PC-9 (cell line): ENCODE measurements at places on chromosomes 2 and 18. TPM values are rescaled to one million over a fixed set of nuclear protein-coding genes. Genes with fewer than 3 reads are reported as not detected.
A peak's percentile ranks its signal among the peaks of the same experiment; 100 is the strongest.

DNA sequence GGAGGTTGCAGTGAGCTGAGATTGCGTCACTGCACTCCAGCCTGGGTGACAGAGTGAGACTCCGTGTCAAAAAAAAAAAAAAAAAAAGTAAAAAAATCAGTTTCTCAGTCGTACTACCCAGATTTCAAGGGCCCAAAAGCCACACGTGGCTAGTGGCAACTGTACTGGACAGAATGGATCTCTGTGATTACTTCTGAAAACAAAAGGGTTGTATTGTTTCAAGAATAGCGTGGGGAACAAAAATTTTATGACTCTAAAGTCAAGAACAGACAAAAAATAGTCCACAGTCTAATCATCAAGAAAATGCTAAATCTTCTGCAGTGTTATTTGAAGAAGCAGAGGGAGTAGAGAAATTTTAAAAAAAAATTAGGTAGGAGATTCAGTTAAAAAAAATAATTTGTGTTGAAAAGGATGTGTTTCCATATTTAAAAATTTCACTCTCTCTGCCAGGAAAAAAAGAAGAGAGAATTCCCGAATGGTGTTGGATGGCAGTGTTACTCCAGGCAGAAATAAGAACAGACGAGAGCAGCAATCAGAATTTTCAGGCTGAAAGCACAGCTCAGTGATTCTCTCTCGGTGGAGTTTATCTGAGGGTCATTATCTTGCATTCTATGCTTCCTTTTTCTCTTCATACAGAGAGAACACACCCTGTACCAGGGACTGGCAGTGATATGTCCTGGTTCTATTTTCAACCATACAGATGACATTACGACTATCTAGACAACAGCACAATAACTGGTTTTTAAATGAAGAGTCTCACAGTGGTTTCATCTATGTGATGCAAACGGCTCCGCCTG is 61.8 kb downstream of the CABYR start:
- H3K27ac ChIP-seq: no peak overlapping the region
- H3K27me3 ChIP-seq: no peaks in the 10 kb centered on the region
- no peaks in the 10 kb centered on the region for H3K4me1 ChIP-seq

DNA sequence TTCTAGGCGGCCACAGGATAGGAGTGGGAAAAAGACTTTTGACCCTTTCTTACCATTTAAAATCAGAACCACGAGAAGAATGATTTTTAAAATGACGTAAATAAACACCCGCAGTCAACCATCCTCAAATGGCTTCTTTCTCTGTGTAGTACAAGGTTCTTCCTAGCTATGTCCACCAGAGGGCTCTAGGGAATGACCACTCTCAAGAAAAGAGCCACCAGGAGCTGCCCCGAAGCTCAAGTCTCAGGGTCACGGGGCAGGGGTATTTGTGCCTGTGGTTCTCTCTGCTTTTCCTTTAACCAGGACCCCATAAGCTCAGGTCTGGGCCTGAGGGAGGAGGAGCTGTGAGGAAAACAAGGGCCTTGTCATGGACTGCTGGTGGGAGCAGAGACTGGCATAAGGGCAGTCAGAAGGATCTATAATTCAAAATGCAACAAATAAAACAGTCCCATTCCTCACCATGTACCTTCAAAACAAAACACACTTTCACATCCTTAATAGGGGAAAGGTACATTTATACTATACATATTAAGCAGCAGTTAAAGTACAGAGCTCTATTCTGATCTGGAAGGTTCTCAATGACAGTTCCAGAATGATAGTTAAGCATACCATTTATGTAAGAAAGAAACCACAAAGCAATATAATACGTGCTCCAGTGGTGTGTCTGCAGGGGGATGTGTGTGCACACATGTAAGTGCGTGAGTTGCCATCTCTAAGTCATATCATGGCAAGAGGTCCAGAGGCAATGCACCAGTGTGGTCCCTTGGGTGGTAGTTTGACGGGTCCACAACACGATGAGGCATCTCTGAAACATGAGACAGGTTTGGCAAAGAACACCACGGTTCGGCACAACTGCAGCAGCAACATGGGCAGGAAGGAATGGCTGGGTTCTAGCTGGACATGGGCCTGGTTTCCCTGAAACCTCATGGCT is 18.6 kb downstream of the LYPD1 start:
- H3K27me3 ChIP-seq: no peaks in the 10 kb centered on the region
- no peak overlapping the region for H3K4me3 ChIP-seq
- no peak for DNase-seq
- H3K36me3 ChIP-seq: no peaks in the 10 kb centered on the region
- H3K4me1 ChIP-seq: no peaks in the 10 kb centered on the region

DNA sequence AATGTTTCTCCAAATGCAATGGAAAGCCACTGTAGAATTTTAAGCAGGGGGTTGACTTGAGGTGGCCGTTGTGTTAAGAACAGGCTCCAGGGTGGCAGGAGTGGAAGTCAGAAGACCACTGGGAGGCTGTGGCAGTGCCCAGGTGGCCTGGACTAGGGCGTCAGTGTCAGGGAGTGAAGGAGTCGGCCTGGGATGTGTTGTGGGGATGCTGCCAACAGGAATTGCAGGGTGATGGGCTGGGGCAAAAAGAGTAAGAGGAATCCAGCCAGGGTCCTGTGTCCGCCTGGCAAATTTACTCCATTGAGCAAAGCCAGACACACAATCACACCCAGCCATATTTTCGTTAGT is 55.1 kb downstream of the ACAA2 start:
- no peaks in the 10 kb centered on the region for H3K36me3 ChIP-seq
- no peak overlapping the region for H3K4me3 ChIP-seq
- H3K27me3 ChIP-seq: no peaks in the 10 kb centered on the region
- no peak overlapping the region for H3K27ac ChIP-seq
- H3K4me1 ChIP-seq: no peaks in the 10 kb centered on the region
- no peak for DNase-seq

- no peak overlapping the region for H3K4me3 ChIP-seq
- H3K27me3 ChIP-seq: no peaks in the 10 kb centered on the region
- peak overlapping the region; percentile 30 for H3K27ac ChIP-seq
- DNase-seq: no peak
- H3K4me1 ChIP-seq: peaks cover 43% of the 10 kb centered on the region
- H3K36me3 ChIP-seq: no peaks in the 10 kb centered on the region
Observed at GRCh38 chr2:118878531-118879149, 31.2 kb upstream of the EN1 start.

DNA sequence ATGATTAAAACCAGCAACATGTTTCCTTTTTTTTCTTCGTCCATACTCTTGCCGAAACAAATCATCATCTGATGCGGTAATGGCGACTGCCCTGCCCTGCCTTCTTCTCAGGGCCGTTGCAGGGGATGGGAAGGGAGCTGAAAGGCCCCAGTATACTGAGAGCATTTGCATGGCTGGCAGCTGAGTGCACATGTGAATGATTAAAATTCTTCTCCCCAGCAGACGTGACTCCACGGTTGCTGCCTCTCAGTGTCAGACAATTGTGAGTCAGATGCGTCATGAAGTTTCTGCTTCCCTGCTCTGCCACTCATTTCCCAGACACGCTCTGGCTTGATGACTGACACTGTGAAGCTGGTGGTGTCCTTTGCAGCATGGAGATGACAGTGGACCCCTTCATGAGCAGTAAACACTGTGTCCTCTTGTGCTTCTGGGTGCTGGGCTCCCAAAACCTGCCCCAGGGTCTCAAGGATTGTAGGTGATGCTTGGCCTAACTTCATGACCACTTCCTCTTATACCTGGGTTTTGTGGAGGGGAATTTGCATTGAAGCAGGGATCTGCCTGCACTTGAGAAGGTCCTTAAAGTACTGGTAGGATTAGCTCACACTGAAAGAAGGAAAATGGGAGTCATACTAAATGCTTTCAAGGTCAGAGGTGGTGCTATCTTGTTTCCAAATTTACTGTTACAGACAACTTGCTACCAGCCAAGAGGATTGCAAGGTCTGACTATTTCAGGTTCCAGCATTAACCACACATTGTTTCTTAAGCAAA is 222.5 kb upstream of the COPS8 start:
- H3K27ac ChIP-seq: no peak overlapping the region
- DNase-seq: no peak
- H3K4me3 ChIP-seq: no peak overlapping the region
- no peaks in the 10 kb centered on the region for H3K36me3 ChIP-seq
- no peaks in the 10 kb centered on the region for H3K4me1 ChIP-seq
- peaks cover 23% of the 10 kb centered on the region for H3K27me3 ChIP-seq

Gene CBLN2
- not detected in 2 replicates for total RNA-seq

- H3K4me1 ChIP-seq: peaks cover 21% of the 10 kb centered on the region
- no peaks in the 10 kb centered on the region for H3K27me3 ChIP-seq
- peaks cover 12% of the 10 kb centered on the region; the same call in 1 of the 2 replicates for H3K36me3 ChIP-seq
- H3K4me3 ChIP-seq: no peak overlapping the region
- H3K27ac ChIP-seq: no peak overlapping the region
Observed at GRCh38 chr2:106120432-106120831, 73.7 kb downstream of the UXS1 start.

GRCh38 chr18:70190529-70190928 is 15.0 kb downstream of the RTTN start:
- peaks cover 17% of the 10 kb centered on the region for H3K36me3 ChIP-seq
- H3K4me3 ChIP-seq: no peak overlapping the region
- no peak for DNase-seq
- H3K27ac ChIP-seq: no peak overlapping the region
- no peaks in the 10 kb centered on the region for H3K4me1 ChIP-seq
- H3K27me3 ChIP-seq: no peaks in the 10 kb centered on the region

- H3K4me1 ChIP-seq: no peaks in the 10 kb centered on the region
- H3K4me3 ChIP-seq: no peak overlapping the region
Observed at GRCh38 chr18:78891185-78891762, 88.3 kb upstream of the SALL3 start.

Gene TUBA3E
- not detected in 2 replicates for total RNA-seq

DNA sequence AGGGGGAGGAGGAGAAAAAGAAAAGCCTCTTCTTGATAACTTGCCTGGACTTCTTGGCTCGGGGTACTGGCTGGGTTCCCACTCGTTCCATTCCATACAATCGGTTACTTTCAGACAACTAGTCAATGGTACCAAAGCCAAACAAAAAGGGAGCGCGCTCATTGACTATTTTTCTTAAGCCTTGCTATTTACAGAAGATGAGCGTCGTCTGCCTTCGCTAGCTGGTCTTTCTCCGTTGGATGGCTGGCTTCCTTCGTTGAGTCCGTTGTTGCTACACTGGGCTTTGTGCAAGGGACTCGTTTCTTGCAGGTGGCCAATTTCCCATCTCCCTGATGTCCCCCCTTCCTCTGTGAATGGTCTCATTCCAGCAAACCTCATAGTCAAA is 260.4 kb downstream of the ZNF516 start:
- no peak overlapping the region for H3K27ac ChIP-seq
- H3K4me1 ChIP-seq: no peaks in the 10 kb centered on the region
- H3K36me3 ChIP-seq: no peaks in the 10 kb centered on the region

GRCh38 chr2:9648821-9649220 is 18.0 kb upstream of the YWHAQ start:
- H3K4me3 ChIP-seq: no peak overlapping the region
- peaks cover 18% of the 10 kb centered on the region for H3K4me1 ChIP-seq
- H3K27ac ChIP-seq: no peak overlapping the region
- no peak for DNase-seq
- H3K27me3 ChIP-seq: peaks cover 6% of the 10 kb centered on the region; the same call in 1 of the 2 replicates

DNA sequence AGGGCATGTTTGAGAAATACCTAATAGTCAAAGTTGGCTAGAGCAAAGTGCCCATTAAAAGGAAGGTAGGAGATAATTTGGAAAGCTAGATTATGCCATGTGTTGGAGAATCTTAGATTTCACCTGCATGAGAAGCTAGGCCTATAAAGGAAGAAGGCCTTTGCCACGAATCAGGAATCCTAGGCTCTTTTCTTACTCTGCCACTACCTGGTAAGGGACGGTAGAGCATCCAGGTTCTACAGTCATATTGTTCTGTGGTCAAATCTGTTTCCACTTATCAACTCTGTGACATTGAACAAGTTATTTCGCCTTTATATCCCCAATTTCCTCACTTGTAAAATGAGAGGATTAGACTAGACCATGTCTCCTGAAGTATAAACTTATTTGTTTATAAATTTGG is 3.6 kb upstream of the KCNJ3 start:
- H3K4me1 ChIP-seq: no peaks in the 10 kb centered on the region
- DNase-seq: no peak
- no peaks in the 10 kb centered on the region for H3K27me3 ChIP-seq
- H3K4me3 ChIP-seq: no peak overlapping the region
- H3K27ac ChIP-seq: no peak overlapping the region

GRCh38 chr2:14072338-14072737 is 560.2 kb upstream of the LRATD1 start:
- no peak for DNase-seq
- H3K27ac ChIP-seq: no peak overlapping the region
- H3K4me1 ChIP-seq: 0 out of 2 replicates have a peak, but pooled peaks cover 5% of the 10 kb centered on the region
